AG04449 (cell line): ENCODE measurements at places on chromosomes 11 and 22.

- no peak for DNase-seq
Observed at GRCh38 chr22:20884454-20884853, 25.6 kb downstream of the SNAP29 start.

DNA sequence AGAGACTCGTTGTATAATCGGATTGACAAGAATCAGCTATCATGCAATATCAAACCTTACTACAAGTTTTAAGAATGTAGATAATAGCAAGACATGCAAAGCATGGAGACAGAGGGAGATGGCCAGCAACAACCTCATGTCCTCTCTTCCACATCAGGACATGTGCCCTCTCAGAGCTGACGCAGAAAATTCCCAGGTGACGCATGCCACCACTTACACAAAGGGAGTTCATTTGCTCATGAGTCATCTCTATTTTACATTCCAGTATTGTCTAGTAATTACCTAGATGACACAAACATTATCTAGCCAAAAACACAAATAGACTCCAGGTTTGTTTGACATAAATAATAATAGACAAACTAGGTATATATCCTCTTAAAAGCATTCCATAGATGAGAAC, 38.1 kb upstream of the OPCML start:
- no peak for DNase-seq

DNA sequence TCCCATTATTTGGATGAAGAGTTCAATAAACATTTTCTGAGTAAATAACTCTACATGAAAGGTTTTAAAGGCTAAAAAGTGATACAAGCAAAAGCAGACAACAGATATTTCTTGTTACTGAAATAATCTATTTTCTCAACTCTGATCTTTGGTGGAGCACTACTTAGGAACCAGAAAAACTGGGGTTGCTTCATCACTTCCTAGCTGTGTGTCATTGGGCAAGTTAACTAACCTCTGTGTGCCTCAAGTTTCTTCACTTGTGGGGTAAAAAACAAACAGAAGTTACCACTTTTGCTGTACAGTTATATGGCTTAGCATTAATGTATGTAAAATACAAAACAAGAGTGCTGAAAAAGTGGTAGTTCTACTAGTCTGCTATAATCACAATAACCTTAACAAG, 5.6 kb downstream of the MAPK1 start:
- no peak for DNase-seq

DNA sequence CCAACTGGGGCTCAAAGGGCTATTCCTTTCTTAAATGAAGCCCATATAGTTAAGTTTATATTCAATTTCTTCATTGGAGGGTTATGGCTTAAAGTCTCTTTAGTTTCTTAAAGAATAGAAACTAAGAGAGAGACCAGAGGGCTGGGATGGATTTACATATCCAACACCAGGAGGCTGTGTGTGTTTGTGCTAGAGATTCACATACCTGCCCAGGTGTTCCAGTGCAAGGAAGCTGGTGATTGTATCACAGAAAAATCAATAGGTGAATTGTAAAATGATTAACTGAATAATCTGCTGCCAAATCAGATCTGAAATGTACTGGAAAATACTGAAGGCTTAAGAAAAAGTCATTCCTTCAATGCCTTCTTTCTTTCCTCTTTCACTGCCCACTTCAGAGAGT, 148.2 kb upstream of the BDNF start:
- no peak for DNase-seq

GRCh38 chr22:49904040-49904369, 14.2 kb downstream of the ALG12 start:
- no peak for DNase-seq

GRCh38 chr11:6199174-6199810, at the start of gene OR52W1:
Gene OR52W1, plus strand, starts transcription at chr11:6199224. Its CDS starts 0 bp downstream, at chr11:6199224.
- DNase-seq, result no peak

DNA sequence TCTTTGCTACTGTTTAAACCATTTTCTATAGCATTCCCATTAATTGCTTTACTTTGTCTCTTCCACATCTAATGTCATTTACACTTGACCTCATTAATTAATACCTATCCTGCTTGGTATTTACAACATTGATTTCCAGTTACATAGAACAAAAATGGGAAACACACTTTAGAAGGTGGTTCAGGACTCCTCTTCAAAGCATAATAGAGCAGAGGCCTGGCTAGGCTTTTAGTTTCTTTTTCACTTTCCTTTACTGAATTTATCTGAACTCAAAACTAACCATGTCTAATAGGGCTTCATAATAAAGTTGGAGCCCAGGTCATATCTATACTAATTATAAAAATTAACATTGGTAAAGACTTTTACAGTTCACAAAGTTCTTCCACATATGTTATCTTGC, 648.0 kb upstream of the KIRREL3 start:
- no peak for DNase-seq

GRCh38 chr22:49236541-49237075, 591.1 kb downstream of the BRD1 start:
- DNase-seq, result no peak

- no peak for DNase-seq
Observed at GRCh38 chr11:61077936-61078335, 24.4 kb upstream of the CD5 start.

DNA sequence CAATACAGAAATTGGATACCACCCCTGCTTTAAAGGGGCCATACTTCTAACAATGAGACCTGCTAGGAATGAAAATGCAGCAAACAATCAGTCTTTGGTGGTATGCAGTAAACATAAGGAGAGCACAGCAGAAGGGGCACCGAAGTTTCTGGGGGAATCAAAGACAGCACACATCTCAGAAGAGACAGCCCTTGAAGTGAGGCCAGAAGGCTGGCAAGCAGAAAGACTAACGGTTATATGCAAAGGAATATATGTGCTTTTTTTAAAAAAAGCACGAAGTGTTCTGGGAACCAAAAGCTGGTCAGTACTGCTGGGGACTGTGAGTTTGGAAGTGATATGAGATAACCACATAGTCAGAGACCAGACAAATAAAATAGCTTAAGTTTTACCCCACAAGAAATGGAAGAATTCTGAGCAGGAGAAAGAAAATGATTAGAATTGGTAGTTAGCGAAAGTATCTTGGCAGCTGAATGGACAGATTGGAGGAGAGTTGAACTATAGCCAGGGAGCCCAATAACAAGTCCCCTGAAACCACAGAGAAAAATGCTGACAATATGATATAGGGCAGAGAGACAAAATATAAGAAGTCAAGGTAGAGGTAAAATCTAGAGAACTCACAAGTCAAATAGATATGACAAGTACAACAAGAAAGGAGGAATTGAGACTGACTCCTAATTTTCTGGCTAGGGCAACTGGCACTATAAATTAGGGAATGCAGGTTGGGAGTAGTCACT, 125.7 kb downstream of the MRTFA start:
- DNase-seq, result no peak

DNA sequence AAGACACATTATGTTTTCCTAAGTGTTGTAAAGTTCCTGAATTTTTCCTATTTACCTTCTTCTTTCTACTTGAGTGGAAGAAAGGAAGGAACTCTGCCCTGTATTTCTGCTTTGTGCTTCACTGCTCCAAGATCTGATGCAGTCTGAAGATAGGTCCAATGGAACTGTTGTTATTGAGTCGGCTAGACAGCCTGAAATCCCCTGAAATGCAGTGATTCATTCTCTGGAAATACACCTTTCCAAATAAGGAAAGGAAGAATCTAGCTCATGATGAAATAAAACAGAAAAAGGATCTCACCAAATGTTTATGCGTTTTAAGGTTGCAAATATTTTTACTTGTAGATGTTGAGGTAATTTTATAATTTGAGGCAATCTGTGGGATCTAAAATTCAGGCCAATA, 322.8 kb downstream of the GUCY1A2 start:
- peak; percentile 31 for DNase-seq

- no peak for DNase-seq
Observed at GRCh38 chr11:26960281-26960680, 33.6 kb upstream of the FIBIN start.

DNA sequence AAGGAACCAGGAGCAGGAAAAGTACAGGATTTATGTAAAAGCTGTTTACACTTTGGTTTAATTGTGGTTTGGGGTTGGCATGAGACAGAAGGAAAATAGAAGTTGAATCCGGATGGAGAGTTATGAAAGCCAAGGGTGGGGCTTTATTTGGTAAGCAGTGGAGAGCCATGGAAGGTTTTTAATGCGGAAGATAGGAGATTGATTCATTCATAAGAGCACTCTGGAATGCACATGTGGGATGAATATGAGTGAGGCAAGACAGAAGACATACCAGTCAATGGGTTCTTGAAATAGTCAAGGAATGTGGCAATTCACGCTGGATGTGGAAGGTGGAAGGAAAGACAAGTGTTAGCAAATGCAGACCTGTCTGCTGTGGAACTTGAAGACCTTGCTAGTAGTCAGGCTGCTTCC, 9.3 kb upstream of the GLB1L3 start:
- peak; percentile 78 for DNase-seq

- DNase-seq, result no peak
Observed at GRCh38 chr11:7186676-7187075, 65.0 kb upstream of the SYT9 start.

DNA sequence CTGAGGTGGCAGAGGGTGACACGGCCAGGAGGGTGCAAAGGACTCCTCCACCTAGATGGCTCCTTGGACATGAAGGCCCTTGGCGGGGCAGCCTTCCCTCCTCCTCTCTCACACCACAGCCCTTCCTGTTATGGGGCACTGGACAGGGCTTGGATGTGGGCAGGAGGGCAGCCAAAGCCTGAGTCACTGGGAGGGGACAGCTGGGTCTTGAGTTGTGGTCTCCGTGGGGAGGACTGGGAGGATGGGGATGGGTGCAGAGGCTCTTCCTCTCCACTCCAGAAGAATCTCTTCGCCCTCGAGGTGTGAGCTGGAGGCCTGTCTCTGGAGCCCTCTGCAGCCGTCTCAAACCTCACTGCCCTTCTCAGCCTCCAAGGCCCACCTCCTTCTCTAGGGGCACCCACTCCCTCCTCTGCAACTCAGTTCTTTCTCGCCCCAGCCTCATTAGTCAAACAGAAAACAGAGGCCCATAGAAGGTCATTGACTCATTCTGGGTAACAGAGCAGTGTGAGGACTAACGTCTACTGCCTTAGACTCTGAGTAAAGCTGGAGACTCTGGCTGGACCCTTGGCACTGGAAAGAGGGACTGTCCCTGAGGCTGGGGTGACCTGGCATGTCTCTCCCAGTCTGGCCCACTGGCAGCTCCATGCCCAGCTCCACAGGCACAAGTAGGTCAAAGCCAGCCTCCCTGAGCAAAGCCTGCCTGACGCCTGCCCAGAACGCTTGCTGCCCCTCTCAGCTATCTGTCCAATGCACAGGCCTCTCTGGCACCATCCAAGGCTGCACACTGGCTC, 47.5 kb upstream of the CDON start:
- DNase-seq, result no peak

GRCh38 chr11:48142889-48143288, 73.7 kb upstream of the OR4B1 start:
- no peak for DNase-seq

GRCh38 chr11:28836285-28837081, 728.3 kb downstream of the METTL15 start:
- DNase-seq, result peak; percentile 99

- DNase-seq, result no peak
Observed at GRCh38 chr11:126417091-126417862, 61.8 kb downstream of the ST3GAL4 start.

DNA sequence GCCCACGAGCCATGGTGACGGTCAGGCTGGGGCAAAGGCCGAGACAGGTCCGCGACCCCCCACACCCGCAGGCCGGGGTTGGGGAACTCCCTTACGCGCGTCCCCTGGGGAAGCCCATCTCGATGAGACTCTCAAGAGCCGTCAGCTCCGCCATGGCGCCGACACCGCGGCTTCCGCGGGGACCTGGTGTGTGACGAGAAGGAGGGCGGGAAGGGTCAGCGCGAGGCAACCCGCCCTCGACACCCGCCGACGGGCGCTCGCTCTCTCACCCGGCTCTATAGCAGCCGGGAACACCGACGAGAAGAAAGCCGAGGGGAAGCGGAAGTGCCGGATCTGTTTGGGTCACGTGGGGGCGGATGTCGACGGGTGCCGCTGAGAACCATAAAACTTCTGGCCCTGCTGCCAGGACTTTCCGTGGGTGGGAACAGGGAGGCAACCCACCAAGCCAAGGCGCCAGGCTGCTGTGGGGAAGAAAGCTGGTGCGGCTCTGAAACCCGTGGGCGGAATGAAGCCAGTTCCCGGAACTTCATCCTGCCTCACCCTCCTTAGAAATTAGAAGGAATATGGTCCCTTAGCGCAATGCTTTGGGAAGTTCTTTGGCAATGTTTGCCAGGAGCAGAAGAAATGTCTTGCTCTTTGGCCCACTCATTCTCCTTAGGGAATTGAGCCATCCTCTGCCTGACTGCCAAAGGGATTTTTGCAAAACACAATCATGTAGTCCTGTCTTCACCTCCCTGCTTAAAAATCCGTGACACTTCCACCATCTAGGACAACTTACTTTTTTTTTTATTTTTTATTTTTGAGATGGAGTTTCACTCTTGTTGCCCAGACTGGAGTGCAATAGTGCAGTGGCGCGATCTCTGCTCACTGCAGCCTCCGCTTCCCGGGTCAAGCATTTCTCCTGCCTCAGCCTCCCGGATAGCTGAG, at the start of gene UBXN1:
Gene UBXN1 (minus strand): TSS at position 304 of the 927 bp plus-strand sequence. CDS start 150 bp downstream, at position 154.
- DNase-seq, result no peak

DNA sequence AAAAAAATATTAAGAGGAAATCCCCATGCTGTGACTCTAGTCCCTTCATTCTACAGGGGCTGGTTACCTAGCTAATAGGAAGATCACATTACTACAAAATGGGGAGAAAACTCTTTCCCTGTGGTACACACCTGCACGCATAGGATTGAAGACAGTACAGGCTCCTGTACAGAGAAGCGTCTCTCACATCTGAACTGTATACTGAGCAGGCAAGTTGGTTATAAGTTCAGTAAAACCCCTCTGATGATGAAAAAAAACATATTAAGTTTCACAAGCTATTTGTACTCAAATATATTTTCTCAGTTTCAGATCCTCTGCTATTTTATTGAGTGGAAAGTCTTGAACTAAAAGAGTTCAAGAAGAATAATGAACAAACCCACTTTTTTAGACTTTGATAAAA, 156.9 kb upstream of the HSD17B12 start:
- no peak for DNase-seq

GRCh38 chr11:133660202-133660568, 127.9 kb upstream of the OPCML start:
- no peak for DNase-seq

DNA sequence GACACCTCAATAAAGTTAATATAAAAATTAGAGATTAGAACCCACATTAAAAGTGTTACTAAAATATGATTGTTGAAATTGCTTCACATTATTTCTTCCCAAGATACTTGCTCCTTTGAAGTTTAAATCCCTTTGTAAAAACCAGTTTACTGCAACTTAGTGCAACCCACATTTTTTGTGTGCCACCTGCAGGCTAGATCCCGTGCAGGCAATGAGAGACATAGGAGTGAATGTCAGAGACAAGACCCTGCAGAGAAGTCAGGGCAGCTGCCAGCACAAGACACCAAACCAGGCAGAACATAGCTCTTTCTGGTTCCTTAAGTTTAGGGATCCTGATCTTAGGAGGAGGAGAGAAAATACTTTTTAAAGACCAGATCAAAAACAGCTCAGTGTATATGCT, 142.8 kb upstream of the MTNR1B start:
- DNase-seq, result no peak

DNA sequence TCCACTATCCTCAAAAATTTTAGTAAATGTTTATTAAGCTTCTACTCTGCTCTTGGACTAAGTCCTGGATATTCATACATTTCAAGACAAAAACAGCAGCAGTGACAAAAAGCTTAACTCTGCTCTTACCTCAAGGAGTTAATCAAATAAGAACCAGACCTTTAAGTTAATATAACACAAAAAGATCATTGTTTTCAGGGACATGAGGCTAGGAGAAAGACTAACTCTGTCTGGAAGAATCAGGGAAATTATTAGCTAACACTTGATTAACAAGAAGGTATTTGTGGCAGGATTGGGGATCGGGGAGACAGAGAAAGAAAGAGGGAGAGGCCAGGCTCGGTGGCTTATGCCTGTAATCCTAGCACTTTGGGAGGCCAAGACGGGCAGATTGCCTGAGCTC, 74.4 kb downstream of the PPP2R1B start:
- no peak for DNase-seq
